ENCODE measurements at places on chromosomes 7 and 10.

DNA sequence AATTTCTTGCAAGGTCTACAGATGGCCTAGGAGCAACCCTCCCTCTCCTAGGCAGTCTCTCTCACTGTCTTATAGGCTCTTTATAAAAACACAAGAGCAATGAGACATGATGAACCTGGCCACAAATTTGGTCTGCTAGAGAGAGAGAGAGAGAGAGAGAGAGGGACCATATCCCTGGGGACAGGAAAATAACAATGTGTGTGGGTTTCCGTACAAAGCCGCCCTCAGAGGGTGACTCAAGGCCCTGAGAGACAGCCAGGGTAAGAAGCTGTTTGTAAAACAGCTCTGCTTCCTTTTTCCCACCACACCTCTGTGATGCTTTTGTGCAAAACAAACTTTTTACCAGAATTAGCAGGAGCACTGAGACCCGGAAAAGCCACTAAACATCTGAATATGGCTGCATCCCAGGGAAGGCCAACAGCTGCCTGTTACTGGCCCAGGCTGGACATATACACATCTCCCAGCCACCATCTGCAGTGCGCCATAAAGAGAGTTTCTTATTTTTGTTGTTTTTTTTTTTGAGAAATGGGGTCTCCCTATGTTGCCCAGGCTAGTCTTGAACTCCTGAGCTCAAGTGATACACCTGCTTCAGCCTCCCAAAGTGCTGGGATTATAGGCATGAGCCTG is 18.4 kb downstream of the GIMAP5 start:
- H3K36me3 ChIP-seq, result no peaks in the 10 kb centered on the region
- no peaks in the 10 kb centered on the region for H3K4me1 ChIP-seq
- H3K27ac ChIP-seq, result no peak overlapping the region
- H3K27me3 ChIP-seq, result no peaks in the 10 kb centered on the region

DNA sequence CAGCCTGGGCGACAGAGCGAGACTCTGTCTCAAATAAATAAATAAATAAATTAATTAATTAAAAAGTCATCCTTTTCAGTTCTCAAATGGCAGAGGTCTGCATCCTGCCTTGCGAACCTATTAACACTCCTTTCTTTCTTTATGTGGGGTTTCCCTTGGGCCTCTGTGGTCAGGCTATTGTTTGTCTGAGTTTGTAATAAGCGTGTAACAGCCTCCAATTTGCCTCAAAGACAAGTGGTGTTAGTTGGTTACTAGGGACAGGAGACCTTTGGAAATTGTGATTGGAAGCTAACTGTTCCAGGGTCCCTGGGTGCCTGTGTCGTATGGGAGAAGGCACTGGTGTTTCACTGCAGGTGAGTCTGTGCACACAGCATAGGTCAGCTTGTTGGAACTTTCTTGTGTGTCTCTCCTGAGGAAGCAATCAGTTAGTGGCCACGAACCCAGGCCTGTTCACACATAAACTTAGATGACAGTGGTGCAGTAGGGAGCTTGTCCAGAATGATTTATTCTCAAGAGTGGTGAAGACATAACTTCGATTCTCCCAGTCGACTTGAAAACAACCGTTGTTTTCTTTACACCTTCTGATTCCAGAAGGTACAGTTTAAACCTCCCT is 33.5 kb downstream of the TCF7L2 start:
- H3K27ac ChIP-seq, result no peak overlapping the region
- no peak for DNase-seq
- no peaks in the 10 kb centered on the region for H3K36me3 ChIP-seq
- no peaks in the 10 kb centered on the region for H3K4me1 ChIP-seq

- H3K36me3 ChIP-seq, result no peaks in the 10 kb centered on the region
- no peak for DNase-seq
- no peaks in the 10 kb centered on the region for H3K27me3 ChIP-seq
- peaks cover 4% of the 10 kb centered on the region for H3K4me1 ChIP-seq
Observed at GRCh38 chr7:1058821-1059199, 14.5 kb downstream of the GPR146 start.

GRCh38 chr7:112858838-112859237 is 68.6 kb upstream of the TMEM168 start:
- H3K27me3 ChIP-seq, result no peaks in the 10 kb centered on the region
- H3K4me1 ChIP-seq, result no peaks in the 10 kb centered on the region
- H3K27ac ChIP-seq, result no peak overlapping the region
- no peak for DNase-seq

GRCh38 chr7:10268034-10268433 is 705.6 kb upstream of the PHF14 start:
- no peaks in the 10 kb centered on the region for H3K36me3 ChIP-seq
- no peak overlapping the region for H3K4me3 ChIP-seq
- no peak overlapping the region for H3K27ac ChIP-seq
- no peaks in the 10 kb centered on the region for H3K27me3 ChIP-seq
- H3K4me1 ChIP-seq, result peaks cover 8% of the 10 kb centered on the region

GRCh38 chr7:132537456-132538145 is 38.7 kb downstream of the PLXNA4 start:
- no peak for DNase-seq
- H3K4me1 ChIP-seq, result no peaks in the 10 kb centered on the region
- no peaks in the 10 kb centered on the region for H3K27me3 ChIP-seq
- no peak overlapping the region for H3K27ac ChIP-seq
- no peak overlapping the region for H3K4me3 ChIP-seq
